PC-3 (cell line): ENCODE measurements at places on chromosomes 13 and 19. TPM values are rescaled to one million over a fixed set of nuclear protein-coding genes. Genes with fewer than 3 reads are reported as not detected.

GRCh38 chr13:21308906-21309305, 132.4 kb downstream of the MRPL57 start:
- DNase-seq = no peak

CYSLTR2 gene
- not detected in 2 replicates for total RNA-seq

TNNT1 gene
- 266 and 317 TPM in 2 replicates for total RNA-seq

ZNF69 gene
- 2.7 and 4.3 TPM in 2 replicates for total RNA-seq
